ENCODE measurements at places on chromosomes 2 and 18. TPM values are rescaled to one million over a fixed set of nuclear protein-coding genes. Genes with fewer than 3 reads are reported as not detected.

DNA sequence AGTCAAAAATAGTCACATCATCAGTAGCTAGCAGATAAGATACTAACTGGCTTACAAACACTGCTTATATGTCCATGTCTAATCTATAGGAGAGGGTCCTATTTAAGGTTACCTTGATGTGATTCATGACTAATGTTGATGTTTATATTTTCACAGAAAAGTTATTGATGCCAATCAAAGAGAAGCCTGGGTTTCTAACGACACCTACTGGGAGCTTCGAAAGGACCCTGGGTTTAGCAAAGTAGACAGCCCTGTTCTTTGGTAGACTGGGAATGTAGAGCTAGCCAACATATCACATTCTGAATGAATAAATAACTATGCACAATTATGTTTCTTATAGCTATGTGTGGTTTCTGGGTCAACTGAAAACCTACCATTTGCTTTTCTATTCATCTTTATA, 55.7 kb downstream of the PRKRA start:
- no peak for DNase-seq

DNA sequence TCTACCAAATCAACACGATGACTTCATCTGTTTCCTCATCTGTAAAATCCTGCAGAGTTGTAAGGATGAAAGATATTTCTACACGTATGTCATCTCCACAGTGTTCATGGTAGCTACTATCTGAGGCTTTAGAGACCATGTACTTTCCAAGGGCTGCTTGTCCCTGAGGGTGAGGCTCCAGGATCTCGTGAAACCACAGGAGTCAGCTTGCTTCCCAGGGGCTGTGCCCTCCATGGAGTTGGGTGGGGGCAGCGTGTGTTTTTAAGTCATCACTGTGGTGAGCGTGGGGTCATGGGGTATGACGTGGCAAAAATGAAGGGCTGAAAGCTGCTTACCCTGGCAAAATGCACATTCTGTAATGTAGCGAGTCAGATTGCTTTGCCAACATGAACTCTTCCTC, 81.6 kb downstream of the ASAP2 start:
- no peak for DNase-seq

DNA sequence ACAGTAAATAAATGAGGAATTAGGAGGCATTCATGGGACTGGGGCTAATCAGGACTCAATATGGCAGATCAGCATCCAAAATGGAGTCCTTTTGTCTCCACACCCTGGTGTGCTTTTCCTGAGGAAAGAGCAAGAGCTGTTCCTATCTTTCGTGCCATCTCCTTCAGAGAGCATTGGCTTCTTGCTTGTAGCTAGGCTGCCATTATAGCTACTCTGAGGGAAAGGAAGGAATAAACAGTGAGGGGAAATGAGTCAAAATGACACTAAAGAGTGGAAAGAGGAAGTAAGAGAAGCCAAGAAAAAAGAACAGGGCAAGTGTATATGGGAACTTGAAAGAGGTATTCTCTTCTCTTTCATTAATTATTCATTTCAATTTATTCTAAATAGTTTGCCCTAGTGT, 8.4 kb upstream of the NMI start:
- no peak for DNase-seq

GRCh38 chr2:64311191-64311910, 142.6 kb upstream of the LGALSL start:
- DNase-seq = no peak

GRCh38 chr2:67070826-67071225, 326.3 kb upstream of the ETAA1 start:
- no peak for DNase-seq

- no peak for DNase-seq
Measured at GRCh38 chr2:207630491-207630890, 5.3 kb upstream of the METTL21A start.

DNA sequence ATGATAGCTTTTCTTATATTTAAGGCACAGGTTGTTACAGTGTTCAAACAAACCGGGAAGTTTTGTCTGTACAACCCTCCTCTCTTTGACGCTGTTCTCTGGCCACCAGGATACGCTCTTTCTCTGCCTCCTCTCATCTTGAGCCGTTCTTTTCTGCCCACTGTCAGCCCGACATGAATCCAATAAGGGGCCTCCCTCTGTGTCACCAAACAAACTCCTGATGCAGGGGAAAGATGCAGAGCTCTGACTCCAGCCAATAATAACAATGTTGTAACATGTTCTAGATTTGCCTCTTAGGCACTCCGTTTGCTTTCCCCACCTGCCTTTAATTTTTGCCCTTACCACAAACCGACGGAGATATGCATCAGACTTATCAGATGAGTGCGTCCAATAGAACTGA, 449.3 kb downstream of the SLC4A3 start:
- DNase-seq = no peak

DNA sequence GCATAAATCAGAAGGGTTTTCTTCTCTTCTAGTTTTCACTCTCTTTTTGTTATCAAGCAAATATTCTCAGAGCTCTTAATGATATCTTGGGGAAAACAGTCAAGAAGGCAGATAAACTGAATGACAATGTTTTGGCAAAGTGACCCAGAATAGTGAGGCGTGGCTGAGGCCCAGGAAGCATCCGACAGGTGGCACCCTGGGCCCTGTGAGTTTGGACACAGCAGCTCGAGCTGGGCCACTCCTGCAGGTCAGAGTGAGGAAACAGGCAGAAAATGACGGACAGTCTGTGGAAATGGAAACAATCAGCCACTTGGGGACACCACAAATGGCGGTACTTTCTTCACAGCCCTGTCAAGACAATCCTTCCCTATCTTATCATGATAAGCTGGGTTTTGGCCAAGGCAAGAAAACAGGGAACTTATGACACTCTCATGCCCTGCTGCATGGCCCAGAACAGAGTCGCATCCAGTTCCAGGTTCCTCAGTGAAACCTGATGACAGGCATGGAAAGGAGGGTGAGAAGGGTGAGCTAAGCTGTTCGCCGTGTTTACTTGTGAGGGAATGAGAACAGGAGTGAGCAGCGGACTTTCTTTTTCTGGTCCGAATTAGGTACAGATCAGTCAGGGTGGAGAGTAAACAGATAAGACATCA, 32.1 kb downstream of the MRPL44 start:
- DNase-seq = no peak

DNA sequence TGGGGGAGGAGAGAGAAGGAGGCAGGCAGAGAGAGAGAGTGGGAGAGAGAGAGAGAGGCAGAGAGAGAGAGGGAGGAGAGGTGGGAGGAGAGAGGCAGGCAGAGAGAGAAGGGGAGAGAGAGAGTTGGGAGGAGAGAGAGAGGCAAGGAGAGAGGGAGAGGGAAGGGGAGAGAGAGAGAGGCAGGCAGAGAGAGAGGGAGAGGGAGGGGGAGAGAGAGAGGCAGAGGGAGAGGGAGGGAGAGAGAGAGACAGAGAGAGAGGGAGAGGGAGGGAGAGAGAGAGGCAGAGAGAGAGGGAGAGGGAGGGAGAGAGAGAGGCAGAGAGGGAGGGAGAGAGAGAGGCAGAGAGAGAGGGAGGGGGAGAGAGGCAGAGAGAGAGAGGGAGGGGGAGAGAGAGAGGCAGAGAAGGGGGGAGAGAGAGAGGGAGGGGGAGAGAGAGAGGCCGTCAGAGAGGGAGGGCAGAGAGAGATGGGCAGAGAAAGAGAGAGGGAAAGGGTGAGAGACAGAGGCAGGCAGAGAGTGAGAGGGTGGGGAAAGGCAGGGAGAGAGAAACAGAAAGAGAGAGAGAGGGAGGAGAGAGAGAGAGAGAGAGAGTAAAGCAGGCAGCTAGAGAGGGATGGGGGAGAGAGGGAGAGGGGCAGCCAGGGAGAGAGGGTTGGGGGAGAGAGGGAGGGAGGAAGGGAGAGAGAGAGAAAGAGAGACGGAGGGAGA, 122.2 kb upstream of the PXDN start:
- DNase-seq = no peak

DNA sequence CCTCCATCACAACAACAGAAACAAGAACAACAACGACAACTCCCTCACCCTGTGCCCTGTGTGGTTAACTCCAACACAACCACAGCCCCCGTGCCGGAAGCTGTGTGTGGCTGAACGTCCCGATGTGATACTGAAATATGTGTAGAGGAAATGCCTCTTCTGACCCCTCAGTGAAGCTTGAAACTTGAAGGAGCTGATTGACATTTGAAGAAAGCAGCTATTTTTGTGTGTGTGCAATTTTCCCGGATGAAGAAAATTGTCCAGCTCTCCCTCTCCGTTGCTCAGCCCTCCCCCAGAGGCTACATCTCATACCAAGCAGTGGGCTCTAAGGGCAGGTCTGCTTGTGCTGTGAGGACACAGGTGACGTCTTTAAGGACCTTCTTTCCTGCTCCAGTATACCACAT, 173.8 kb downstream of the ICOS start:
- no peak for DNase-seq

DNA sequence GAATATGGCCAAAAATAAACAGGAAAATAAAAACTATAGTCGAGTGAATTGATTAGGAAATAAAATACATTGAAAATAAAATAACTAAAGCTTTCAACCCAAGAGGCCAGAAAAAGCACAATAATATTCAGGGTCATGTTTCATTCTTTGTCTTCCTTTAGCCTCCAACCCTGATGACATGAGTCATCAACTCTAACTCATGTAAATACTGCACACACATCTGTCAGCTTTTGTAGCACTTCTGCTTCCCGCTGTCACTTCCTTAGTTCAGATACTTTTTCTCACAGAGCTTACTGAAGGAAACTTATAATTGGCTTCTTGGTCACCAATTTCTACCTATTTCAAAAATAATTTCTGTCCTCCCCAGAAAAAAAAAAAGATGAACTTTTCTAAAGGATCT, 112.8 kb downstream of the UPP2 start:
- no peak for DNase-seq

GRCh38 chr2:69086466-69086865, 73.5 kb downstream of the ANTXR1 start:
- no peak for DNase-seq

DNA sequence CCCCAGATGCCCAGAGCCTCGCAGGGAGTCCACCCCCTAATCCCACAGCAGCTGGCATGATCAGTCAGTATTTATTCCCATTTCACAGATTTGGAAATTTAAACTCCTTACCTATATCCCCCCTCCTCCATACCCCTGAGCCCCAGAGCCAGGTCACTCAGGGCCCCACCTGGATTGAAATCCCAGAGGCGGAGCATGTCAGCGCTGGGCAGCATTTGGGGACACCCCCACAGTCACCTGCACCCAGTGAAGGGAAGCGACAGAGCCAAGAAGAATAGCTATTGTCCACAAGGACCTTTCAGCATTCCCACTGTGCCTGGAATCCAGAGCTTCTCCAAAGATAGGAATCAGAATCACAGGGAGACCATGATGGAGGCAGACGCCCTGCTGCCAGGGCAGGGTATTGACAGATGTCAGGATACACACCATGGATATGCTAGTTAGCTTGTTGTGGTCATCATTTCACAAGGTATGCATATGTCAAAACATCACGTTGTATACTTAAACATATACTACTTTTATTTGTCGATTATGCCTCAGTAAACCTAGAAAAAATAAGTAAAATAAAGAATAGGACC, 968 bp upstream of the ASTL start:
- DNase-seq = no peak

DNA sequence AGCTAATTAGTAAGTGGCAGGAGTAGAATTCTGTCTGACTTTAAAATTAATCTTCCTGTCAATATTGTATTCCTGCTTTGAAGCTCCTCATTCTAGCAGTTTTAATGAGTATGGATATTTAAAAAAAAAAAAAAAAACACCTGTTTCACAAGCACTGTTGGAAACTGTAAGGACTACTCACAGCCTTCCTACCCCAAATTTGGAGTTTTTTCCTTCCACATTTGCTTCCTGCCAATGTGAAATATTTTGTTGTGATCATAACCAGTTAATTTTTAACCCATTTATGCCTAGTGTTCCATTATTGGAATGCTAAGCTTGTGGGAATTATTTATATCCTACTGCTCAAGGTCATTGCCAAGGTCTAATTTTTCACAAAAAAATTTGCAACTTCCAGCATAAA, 36.1 kb upstream of the SCYGR2 start:
- no peak for DNase-seq

DNA sequence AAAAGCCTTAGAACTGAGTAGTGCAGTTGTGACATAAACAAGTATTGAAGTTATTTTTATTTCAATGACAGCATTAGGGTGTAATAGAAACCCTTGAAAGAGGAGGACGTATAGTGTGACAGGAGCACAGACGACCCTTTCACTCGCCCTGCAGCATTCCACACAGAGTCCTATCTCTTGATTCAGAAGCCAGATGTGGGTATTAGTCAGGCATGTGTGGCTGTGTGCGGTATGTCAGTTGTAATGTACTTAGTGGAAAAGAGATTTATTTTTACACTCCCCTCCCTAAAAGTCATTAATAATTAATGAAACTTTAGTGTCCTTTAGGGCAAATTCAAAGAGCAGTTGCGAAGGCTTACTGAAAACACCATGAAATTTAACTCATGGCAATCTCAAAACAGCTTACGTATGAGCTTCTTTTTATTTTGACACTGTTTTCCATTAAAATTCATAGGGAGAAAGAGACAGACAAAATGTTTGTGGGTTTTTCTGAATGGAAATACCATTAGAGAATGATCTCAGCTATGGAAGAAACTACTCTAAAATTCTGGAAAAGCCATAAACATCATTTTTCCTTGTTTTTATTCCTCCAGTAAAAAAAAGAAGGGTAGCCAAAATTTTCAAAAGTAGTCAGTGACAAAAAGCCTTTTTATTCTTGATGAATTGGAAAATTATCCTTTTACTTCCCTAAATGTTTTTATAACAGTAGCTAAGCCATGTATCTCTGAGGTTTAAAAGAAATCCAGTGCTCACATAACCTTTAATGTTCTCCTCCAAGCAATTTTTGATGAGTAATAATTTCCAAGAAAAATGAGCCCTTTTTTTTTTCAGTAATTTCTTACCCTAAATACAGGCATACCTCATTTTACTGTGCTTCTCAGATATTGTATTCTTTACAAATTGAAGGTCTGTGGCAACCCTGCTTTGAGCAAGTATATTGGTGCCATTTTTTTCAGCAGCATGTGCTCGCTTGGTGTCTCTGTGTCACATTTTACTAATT, 84.0 kb upstream of the DSEL start:
- DNase-seq = no peak

DNA sequence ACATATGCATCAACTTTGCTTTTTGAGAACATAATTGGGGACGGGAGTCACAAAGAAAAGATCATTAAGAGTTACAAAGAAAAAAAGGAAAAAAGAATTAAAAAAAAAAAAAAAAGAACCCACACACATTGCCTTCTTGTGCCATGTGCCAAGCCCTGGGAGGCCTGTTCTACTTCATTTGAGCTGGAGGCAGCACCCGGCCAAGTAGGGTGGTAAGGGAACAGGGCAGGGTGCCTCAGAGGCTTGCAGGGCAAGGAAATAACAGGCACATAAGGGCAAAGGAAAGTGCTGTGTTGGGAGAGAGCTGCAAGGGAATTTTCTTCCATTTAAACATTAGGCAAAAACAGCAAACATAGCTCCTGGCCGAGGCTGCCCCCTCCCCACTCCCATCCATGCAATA, 418.0 kb downstream of the TMEM182 start:
- no peak for DNase-seq

- DNase-seq = no peak
Measured at GRCh38 chr18:3472681-3473544, 22.9 kb downstream of the TGIF1 start.

Gene IL36G
- not detected for total RNA-seq

Gene TDRD15
- not detected for total RNA-seq

Gene CPLX4
- not detected for total RNA-seq

Gene MSH2
- total RNA-seq = 7.4 TPM

Gene MORN2
- 14.3 TPM for total RNA-seq

All from omental fat pad (tissue), 4 donors.